ENCODE measurements at places on chromosomes 1 and 21. TPM values are rescaled to one million over a fixed set of nuclear protein-coding genes. Genes with fewer than 3 reads are reported as not detected.
A peak's percentile ranks its signal among the peaks of the same experiment; 100 is the strongest.

- H3K27me3 ChIP-seq = no peaks in the 10 kb centered on the region
- DNase-seq = no peak
- H3K4me3 ChIP-seq = no peak overlapping the region
- H3K4me1 ChIP-seq = no peaks in the 10 kb centered on the region
Observed at GRCh38 chr1:187987236-187987776, 1158.6 kb downstream of the PLA2G4A start.

GRCh38 chr1:19988267-19989006, 9.0 kb upstream of the PLA2G2A start:
- H3K36me3 ChIP-seq = no peaks in the 10 kb centered on the region
- no peak overlapping the region for H3K27ac ChIP-seq
- no peak for DNase-seq
- H3K4me1 ChIP-seq = peaks cover 2% of the 10 kb centered on the region
- H3K4me3 ChIP-seq = no peak overlapping the region
- H3K27me3 ChIP-seq = peaks cover 39% of the 10 kb centered on the region

GRCh38 chr1:22108339-22109105, 34.4 kb downstream of the WNT4 start:
- DNase-seq = no peak
- H3K27ac ChIP-seq = peak overlapping the region; percentile 15
- H3K4me3 ChIP-seq = no peak overlapping the region
- H3K27me3 ChIP-seq = no peaks in the 10 kb centered on the region
- peaks cover 59% of the 10 kb centered on the region for H3K36me3 ChIP-seq

DNA sequence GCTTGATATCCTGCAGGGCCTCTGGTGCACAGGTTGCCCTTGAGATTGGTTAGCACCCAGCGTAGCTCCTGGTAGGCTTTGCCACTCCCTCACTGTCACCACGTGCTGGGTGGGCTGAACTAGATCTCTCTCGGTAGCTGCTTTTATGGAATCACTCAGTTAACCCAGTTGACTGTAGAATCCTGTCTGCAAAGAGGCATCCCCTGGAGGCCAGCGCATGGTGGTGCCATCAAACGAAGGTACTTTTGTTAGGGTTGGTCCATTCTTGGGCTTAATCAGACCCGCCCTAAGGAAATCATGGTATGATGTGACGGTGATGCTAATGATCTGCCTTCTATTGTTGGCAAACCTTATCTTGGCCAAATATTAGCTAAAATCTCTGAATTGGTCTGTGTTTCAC, 153.4 kb downstream of the GALNT2 start:
- no peak overlapping the region for H3K27ac ChIP-seq
- no peak for DNase-seq
- no peak overlapping the region for H3K4me3 ChIP-seq
- H3K4me1 ChIP-seq = peaks cover 21% of the 10 kb centered on the region
- H3K27me3 ChIP-seq = no peaks in the 10 kb centered on the region
- peaks cover 5% of the 10 kb centered on the region for H3K36me3 ChIP-seq

- peak overlapping the region; percentile 29 for H3K27ac ChIP-seq
- peaks cover 21% of the 10 kb centered on the region for H3K4me1 ChIP-seq
- H3K27me3 ChIP-seq = no peaks in the 10 kb centered on the region
- no peak overlapping the region for H3K4me3 ChIP-seq
- peaks cover 41% of the 10 kb centered on the region for H3K36me3 ChIP-seq
Observed at GRCh38 chr1:46288485-46289133, 14.8 kb downstream of the LRRC41 start.

- peak; percentile 89 for DNase-seq
- H3K27me3 ChIP-seq = no peaks in the 10 kb centered on the region
- H3K4me1 ChIP-seq = peaks cover 29% of the 10 kb centered on the region
Observed at GRCh38 chr1:206923009-206923960, 1.5 kb upstream of the FCMR start.

The GNG12 gene
- total RNA-seq = 0.05 TPM

The SFN gene
- 0.47 TPM for total RNA-seq

The BSDC1 gene
- 44.8 TPM for total RNA-seq

The C4BPB gene
- total RNA-seq = 0.43 TPM
